Subcutaneous preadipocyte (primary cell): ENCODE measurements at places on chromosomes 5 and 9. TPM values are rescaled to one million over a fixed set of nuclear protein-coding genes. Genes with fewer than 3 reads are reported as not detected.

Gene FREM1
- 0.37 and 0.39 TPM in 2 replicates for total RNA-seq

Gene PCDHA10
- under 0.01 TPM in 2 replicates for total RNA-seq

Gene C8G
- not detected in 2 replicates for total RNA-seq

Gene CDC20B
- not detected in 2 replicates for total RNA-seq

Gene CDKN2B
- 9.2 and 29.1 TPM in 2 replicates for total RNA-seq

Gene FAM114A2
- total RNA-seq = 20.9 and 28.9 TPM in 2 replicates

Gene CNOT6
- total RNA-seq = 6.2 and 9.6 TPM in 2 replicates

Gene STOML2
- total RNA-seq = 201 and 210 TPM in 2 replicates

Gene STPG3
- not detected in 2 replicates for total RNA-seq

Gene SPATA31C2
- not detected in 2 replicates for total RNA-seq

Gene TNFSF8
- not detected in 2 replicates for total RNA-seq

Gene BRIX1
- total RNA-seq = 38.2 and 40.5 TPM in 2 replicates

Gene STK32A
- 0.59 and 0.73 TPM in 2 replicates for total RNA-seq

Gene NFIB
- 57.3 and 61.4 TPM in 2 replicates for total RNA-seq

Gene PRRC2B
- 57.3 and 57.7 TPM in 2 replicates for total RNA-seq

Gene MAML1
- 7.0 and 14.7 TPM in 2 replicates for total RNA-seq

Gene PHF24
- total RNA-seq = not detected in 2 replicates

Gene DAPK1
- total RNA-seq = 2.5 and 5.1 TPM in 2 replicates

Gene SLC6A7
- total RNA-seq = not detected in 2 replicates

Gene GPR151
- total RNA-seq = not detected in 2 replicates

Gene PGM5
- total RNA-seq = 0.78 and 4.0 TPM in 2 replicates

Gene ANKRA2
- 13.2 and 14.5 TPM in 2 replicates for total RNA-seq

Gene SNCAIP
- total RNA-seq = under 0.01 and 0.20 TPM in 2 replicates

Gene CDH10
- total RNA-seq = under 0.01 TPM in 1 of 2 replicates, not detected in the other

Gene PAPPA
- total RNA-seq = 26.8 TPM in 2 replicates

Gene HSPA9
- total RNA-seq = 262 and 396 TPM in 2 replicates

Gene TRIM7
- 10.3 and 13.5 TPM in 2 replicates for total RNA-seq

Gene ENTREP1
- total RNA-seq = under 0.01 TPM in 1 of 2 replicates, not detected in the other

Gene FAM153A
- not detected in 2 replicates for total RNA-seq

Gene CCDC171
- 2.7 and 2.9 TPM in 2 replicates for total RNA-seq

Gene SLC25A2
- 0.37 and 0.39 TPM in 2 replicates for total RNA-seq

Gene CDKN2B-AS1
- total RNA-seq = 8.8 and 11.7 TPM in 2 replicates

Gene AMBP
- total RNA-seq = not detected in 2 replicates

Gene KCTD16
- total RNA-seq = under 0.01 and 0.20 TPM in 2 replicates

Gene C9
- not detected in 2 replicates for total RNA-seq

Gene FSTL4
- not detected in 2 replicates for total RNA-seq

Gene ARHGEF37
- not detected in 2 replicates for total RNA-seq

Gene NME5
- 1.2 and 3.3 TPM in 2 replicates for total RNA-seq

Gene BSPRY
- not detected in 2 replicates for total RNA-seq

Gene SAXO1
- not detected in 2 replicates for total RNA-seq

Gene KIF12
- total RNA-seq = not detected in 2 replicates

Gene ANKRD18A
- not detected in 2 replicates for total RNA-seq

Gene WDR31
- total RNA-seq = 0.73 and 0.98 TPM in 2 replicates

Gene IRGM
- total RNA-seq = under 0.01 and 0.20 TPM in 2 replicates

Gene MTREX
- total RNA-seq = 108 and 110 TPM in 2 replicates

Gene HSDL2
- 58.1 TPM in 2 replicates for total RNA-seq

Gene AOPEP
- total RNA-seq = 16.5 and 27.4 TPM in 2 replicates
